ENCODE measurements at places on chromosomes 5 and 9.

DNA sequence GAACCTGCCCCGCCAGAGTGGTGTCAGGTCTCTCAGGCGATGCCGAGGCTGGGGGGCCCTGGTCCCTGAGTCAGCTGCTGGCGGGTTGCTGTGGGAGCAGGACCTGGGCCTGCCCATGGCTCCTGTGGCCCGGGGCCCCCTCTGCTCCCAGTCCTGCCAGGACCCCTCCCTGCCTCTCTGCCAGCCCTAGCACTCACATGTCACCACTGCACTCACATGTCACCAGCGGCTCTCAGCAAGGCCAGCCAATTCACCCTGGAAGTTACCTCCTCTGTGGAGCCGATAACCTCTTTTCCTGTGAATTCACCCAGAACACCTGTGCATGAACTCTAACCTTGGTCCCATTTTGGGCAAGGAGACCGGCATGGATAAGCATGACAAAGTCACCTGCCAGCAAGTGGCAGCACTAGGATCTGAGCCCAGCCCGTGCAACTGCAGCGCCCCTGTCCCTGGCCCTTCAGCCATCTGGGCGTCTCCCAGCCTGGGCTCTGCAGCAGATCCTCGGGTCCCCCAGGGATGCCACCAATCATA lies 170.2 kb downstream of the GAPVD1 start:
- DNase-seq = no peak

GRCh38 chr5:145752534-145752933 lies 82.6 kb downstream of the PRELID2 start:
- DNase-seq = no peak

DNA sequence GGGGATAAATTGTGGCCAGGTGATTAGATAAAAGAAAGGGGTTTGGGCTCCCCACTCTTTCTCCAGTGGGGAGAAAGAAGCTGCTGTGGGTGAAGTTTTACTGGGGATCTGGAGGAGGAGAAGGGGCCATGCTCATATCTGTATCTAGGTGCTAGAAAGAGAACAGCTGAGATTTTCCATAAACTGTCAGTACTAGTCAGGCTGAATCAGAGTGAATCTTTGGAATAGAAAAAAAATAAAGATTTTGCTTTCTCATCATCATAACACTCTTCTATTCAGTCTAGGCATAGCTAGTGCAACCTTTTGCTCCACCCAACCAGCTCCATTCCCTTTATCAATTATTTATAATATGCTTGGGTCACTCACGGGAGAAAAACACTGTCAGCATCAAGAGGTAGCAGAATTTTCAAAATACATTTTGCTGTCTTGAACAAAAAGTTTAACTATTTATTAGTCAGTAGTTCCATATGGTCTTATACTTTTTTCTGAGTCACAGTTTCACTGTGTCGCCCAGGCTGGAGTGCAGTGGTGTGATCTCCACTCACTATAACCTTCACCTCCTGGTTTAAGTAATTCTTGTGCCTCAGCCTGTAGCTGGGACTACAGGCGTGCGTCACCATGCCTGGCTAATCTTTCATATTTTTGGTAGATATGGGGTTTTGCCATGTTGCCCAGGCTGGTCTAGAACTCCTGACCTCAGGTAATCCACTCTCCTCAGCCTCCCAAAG lies 21.3 kb upstream of the ERMP1 start:
- DNase-seq = no peak

- DNase-seq = no peak
Observed at GRCh38 chr5:134969166-134969565, 1.5 kb downstream of the CATSPER3 start.

GRCh38 chr5:138408023-138408422 lies 30.8 kb upstream of the REEP2 start:
- DNase-seq = peak; percentile 13

DNA sequence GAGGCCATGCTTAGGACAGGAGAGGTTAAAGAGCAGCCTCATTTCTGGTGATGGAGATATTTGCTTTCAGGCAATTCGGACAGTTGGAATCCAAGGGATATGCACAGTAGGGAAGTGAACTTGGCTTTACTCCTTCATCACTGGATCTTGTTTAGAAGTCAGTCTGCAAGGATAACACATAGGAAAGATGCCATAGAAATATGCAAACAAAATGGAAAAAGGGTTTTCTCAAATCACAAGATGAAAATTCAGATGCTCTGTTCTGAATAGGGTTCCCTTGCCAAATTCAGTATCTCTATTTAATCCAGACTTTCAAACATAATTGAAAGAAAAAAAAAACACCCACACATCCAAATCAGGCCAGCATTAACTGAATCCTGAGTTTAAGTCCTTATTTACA lies 166.9 kb downstream of the MEF2C start:
- no peak for DNase-seq

DNA sequence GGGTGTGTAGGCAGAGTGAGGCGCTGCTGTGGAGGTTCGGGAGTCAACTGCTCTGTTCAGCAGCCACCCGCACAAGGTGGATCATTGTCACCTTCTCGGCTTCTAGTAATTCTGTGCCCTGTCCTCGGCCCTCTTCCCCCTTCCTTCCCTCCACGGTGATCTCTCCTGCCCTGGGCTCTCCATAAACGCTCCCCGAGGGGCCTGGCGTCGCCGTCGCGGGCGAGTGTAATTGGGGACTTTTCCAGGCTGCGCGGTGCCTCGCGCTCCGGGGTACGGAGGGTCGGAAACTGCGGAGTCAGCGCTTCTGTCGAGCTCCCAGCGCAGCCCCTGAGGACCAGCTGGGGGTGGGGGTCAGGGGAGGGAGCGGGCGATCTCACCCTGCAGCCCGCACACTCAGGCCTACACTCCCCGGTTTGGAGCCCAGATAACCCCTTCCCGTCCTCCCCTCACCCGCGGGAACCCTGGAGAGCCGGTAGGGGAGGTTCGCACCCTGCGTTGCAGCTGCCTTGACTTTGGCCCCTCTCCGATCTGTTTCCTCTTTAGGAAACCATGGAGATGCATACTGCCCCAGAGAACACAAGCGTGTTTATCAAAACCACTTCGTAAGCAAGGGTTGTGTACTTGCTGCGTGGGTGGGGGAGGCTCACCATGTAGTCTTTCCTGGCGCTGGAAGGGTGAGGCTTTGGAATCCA lies 188.3 kb upstream of the ZNF618 start:
- no peak for DNase-seq

DNA sequence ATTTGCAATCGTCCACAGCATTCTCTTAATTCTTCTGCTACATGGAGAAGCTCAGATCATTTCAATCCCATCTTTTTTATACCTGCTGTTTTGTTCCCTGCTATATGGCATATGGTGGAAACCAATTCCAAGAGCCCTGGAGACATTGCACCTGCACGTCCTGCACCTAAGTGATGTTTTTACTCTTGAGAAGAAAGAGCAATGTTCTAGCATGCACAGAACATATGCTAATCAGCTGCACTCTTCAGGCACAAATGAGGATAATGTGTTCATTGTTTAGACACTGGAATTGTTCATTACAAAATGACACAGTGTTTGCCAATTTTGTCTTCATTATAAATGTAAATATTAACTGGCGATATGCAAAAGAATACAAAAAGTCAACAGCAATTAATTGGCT lies 935.8 kb downstream of the TLE4 start:
- no peak for DNase-seq

- no peak for DNase-seq
Observed at GRCh38 chr5:135242866-135243555, 156.0 kb downstream of the MACROH2A1 start.

DNA sequence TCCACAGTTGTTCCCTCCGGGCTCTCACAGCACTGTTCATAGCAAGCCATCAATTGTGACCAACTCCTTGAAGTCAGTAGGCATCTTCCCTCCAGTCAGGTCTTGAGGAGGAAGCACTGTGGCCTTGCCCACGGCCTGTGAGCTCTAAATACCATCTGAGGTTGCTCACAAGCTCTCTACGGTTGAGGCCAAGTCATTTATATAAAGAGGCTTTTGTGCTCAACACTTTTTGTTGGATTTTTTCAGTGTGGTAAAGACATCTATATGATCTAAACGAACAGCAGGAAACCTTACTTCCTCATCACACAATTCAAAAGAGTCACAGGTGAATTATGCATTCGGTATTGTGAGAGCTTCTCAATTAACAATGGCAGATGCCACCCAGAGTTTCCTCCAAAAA lies 97.3 kb downstream of the ZNF462 start:
- DNase-seq = no peak

- DNase-seq = no peak
Observed at GRCh38 chr5:11619339-11620024, 284.8 kb downstream of the CTNND2 start.

GRCh38 chr9:127264462-127265219 lies at the start of gene GARNL3:
Gene GARNL3, plus strand, starts transcription at chr9:127264774. Its CDS starts 104 bp downstream, at chr9:127264878.
- DNase-seq = no peak

DNA sequence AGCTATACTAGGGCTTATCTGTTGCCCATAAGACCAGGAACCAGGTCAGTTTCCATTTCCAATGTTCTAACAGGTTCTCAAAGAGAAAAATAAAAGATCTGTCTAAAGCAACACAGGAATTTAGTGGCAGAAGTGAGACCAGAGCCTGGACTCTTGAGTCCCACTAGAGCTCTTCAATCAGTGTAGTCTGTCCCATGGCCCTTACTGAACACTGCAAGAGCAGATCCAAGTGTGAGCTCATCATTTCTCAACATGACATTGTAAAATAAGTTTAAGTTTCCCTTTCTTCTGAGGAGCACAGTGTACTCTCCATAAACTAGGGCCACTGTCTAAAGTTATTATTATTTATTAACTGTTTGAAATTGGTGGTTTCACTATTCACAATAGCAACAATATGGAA lies 8.6 kb upstream of the PAPPA start:
- no peak for DNase-seq

Measured in CD4-positive, alpha-beta T cell treated with Interleukin-10 for 1 hour (primary cell).